ENCODE measurements at places on chromosomes 5 and 9. TPM values are rescaled to one million over a fixed set of nuclear protein-coding genes. Genes with fewer than 3 reads are reported as not detected.

The SERF1A gene
- 4.5 TPM for total RNA-seq

The TAF7 gene
- total RNA-seq: 64.8 TPM

The GOLM1 gene
- total RNA-seq: 2.7 TPM

The CFAP157 gene
- total RNA-seq: not detected

The MED10 gene
- total RNA-seq: 97.3 TPM

The RFX3 gene
- 9.2 TPM for total RNA-seq

The UBQLN1 gene
- 158 TPM for total RNA-seq

GRCh38 chr5:128304088-128304487 is 220.5 kb downstream of the SLC12A2 start:
- no peak for DNase-seq

DNA sequence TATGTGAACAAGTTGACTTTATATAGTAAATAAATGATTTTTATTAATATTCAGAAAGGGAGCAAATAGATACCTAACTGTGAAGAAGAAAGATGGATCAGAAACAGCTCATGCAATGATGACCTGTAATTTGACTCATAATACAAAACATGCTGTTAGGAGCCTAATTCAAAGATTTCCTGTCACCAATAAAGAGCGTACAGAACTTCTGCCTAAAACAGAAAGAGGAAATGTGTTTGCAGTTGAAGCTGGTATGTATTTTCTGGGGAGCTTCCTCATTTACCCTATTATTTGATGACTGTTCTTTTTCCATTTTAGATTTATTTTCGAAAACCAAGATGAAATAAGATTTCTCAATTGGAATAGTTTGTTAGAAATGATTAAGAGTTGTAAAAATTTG is 11.4 kb downstream of the YTHDC2 start:
- no peak for DNase-seq

GRCh38 chr5:55319491-55319890 is 11.7 kb downstream of the MTREX start:
- DNase-seq: no peak

- DNase-seq: no peak
Measured at GRCh38 chr5:80206282-80206681, 49.6 kb downstream of the SERINC5 start.

DNA sequence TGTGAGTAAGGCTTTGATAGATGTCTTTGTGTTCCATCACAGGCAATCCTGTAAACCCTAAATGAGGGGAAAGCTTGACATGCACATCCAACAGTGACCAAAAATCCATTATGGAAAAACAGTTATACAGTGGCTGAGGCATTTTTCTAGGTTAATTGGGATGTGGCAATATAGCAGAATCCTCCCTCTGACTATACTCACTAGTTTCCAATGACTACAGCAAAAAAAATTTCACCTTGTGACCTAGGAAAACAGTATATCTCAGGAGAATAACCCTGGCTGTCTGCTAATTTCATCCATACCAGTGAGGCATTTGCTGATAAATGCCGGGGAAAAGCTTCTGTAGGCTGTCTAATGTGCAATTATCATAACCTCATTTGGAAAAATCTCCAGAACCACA is 49.9 kb upstream of the SNCAIP start:
- no peak for DNase-seq

- no peak for DNase-seq
Measured at GRCh38 chr5:147287110-147287509, 52.3 kb downstream of the STK32A start.

GRCh38 chr5:112109331-112110007 is 309.6 kb downstream of the EPB41L4A start:
- no peak for DNase-seq

GRCh38 chr9:134942011-134942787 is 24.5 kb upstream of the FCN1 start:
- no peak for DNase-seq

GRCh38 chr9:88497224-88497623 is 37.8 kb upstream of the NXNL2 start:
- no peak for DNase-seq

DNA sequence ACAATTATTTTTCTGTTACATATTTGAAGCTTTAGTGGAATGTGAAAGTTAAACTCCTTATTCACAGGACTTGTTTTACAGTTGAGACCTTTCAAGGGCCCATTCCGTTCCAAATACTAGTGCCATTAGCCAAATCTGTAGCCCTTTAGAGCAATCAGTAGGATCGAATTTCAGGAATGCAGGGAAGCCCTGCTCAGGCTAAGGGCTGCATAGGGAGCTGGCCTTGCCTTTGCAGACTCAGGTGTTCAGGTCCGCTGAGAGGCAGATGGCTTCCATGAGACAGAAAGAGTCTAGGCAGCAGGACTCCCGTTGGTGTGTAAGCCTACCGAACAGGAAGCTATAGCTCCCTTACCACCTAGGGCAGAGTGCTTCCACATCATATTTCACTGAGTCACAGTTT is 150.1 kb upstream of the SLC27A6 start:
- DNase-seq: no peak

GRCh38 chr5:106397700-106398099 is 1273.0 kb downstream of the EFNA5 start:
- no peak for DNase-seq

DNA sequence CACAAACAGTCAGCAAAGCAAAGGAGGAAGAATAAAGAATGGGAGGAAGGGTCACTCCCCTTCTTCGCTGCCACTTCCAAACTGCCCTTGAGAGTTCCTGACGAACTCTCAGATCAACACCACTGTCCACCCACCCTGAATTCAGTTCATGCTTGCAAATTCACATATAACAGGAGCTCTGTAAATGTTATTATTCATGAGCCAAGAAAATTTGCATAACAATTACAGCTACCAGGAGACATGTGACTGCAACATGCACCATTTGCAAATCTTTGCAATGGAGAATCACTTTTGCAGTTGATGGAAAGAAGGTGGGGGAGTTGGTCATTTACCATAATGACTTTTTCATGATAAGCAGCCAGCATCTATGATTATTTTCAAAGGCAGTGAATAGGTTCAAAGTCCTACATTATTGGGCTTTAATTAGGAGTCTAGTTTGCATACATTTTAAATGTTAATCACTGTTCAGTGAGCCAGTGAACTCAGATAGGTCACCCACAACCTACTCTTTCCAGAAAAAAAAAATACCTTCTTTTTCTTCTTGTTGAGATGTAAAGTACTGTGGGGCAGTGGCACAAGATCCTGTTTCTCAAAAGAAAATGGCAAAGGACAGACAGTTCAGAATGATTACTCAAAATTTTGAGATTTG is 149.7 kb downstream of the CAAP1 start:
- no peak for DNase-seq

DNA sequence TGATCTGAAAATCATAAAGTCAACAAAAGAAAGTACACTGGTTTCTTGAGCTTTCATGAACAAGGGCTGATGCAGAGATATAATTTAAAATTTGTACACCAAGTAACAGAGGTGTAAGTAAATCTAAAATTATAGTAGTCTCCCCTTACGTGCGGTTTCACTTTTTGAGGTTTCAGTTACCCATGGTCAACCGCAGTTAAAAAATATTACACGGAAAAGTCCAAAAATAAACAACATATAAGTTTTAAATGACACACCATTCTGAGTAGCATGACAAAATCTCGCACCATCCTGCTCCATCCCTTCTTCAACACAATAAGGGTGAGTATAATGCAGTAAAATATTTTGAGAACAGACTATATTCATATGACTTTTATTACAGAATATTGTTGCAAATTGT is 54.4 kb downstream of the AUH start:
- no peak for DNase-seq

GRCh38 chr9:129391221-129391661 is 213.2 kb upstream of the IER5L start:
- DNase-seq: no peak

GRCh38 chr9:135712613-135713295 is 10.8 kb downstream of the KCNT1 start:
- no peak for DNase-seq

- no peak for DNase-seq
Measured at GRCh38 chr5:139079225-139079990, 118.8 kb downstream of the SIL1 start.

DNA sequence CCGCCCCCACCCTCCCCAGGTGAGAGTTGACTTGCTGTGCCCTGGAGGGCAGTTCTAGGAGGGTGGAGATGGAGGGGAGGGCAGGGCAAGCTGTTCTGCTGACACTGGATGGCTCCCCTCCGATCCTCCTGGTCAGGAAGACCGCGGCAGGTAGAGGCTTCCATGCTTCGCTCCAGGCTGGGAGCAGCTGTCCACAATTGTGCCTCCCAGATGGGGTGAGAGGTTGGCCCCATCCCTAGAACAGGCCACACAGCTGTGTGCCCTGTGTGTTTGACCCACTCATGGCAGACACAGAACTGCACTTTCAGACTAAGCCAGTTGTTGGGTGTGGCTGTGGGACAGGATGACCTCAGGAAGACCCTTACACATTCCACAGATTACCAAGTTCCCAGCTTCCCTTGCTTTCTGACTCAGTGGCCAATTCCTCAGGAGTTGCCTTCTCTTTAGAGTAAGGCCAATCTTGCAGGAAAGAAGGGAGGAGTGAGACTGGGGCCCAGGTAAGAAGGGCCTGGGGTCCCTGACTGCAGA is 72.1 kb upstream of the HSPA9 start:
- no peak for DNase-seq

DNA sequence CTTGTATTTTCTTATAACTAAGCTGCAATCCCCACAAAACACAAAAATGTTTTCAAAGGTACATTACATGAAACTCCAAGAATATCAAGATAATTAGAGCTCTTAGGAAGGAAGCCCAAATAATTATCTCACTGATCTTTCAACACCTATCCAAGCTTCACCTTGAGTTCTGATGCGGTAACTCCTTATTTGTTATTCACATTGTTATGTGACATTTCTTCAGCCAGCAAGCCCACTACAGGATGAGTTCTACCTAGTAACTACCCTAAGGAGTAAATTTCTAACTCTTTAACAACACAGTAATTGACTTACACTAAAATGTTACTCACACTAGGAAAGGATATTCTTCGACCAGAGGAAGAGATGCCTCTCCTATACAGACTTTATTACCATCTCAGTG is 9.9 kb downstream of the NR6A1 start:
- DNase-seq: no peak

GRCh38 chr9:114007991-114008666 is 70.0 kb downstream of the AMBP start:
- DNase-seq: no peak

GRCh38 chr9:16690628-16691027 is 179.8 kb downstream of the BNC2 start:
- DNase-seq: no peak

GRCh38 chr9:27304521-27304920 is 7.6 kb upstream of the EQTN start:
- no peak for DNase-seq

DNA sequence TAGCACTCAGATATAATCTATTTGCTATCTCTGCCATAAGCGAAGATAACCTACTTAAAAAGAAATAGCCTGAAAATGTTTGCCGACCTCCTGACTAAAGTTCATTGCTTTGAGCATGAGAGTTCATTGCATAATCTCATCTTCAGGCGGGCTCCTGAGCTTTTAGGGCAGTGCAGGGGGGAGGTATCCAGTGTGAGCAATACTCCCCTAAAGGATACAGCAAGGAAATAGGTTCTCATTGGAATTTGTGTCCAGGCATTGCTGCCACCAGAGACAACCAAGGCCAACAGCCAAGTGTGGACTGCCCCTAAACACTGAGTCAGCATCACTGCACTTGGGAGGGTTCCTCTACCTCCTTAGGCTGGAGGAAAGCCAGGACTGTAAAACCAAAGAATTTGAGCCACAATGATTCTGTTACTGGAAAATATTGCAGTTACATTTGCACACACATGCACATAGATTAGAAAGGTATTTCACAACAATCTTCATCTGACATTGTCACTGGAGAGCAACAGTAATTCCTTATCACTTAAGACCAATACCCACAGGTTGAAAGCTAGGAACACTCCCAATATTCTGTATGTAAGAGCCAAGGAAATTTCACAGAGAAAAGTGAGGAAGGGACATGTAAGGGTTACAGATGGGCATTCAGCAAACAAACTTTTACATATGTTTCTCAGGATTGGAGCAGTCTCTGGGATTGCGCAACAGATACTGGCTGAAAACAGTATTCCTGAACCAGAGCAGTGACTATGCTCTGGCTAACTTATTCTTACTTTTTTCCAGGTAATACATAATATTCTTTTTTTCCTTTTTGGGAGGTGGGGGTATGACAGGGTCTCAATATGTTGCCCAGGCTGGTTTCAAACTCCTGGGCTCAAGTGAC is 98.6 kb upstream of the TLE1 start:
- DNase-seq: no peak

DNA sequence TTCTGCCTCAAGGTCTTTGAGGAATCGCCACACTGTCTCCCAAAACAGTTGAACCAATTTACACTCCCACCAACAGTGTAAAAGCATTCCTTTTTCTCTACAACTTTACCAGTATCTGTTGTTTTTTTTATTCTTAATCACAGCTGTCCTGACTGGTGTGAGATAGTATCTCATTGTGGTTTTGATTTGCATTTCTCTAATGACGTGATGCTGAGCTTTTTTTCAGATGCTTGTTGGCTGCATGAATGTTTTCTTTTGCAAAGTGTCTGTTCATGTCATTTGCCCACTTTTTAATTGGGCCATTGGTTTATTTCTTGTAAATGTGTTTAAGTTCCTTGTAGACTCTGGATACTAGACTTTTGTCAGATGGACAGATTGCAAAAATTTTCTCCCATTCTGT is 400.0 kb downstream of the DEPDC1B start:
- no peak for DNase-seq

DNA sequence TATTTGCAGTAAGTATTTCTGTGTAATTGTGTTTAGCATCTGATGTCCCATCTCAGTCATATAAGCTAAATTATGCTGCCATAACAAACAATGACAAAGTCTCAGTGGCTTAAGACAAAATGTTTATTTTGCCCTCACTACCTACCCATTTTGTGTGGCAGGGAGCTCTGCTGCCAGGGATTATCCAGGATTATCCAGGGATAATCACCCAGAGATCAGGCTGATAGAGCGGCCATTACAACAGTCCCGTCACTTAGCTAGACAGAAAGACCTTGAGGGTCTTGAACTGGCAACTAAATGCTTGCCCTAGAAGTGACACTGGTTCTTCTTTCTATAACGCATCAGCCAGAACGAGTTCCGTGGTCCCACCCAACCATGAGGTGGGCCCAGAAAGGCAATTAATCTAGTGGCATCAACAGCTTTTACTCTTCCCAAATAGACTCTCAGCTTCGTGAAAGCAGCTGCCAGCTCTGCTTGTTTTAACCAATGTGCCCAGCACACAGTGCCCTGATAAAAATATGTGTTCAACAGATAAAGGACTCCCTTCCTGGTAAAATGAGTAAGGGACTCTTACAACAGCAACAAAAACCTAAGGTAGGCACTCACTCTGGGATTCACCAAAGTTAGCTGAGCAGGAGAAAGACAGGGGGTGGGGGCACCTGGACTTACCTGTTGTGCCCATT is 22.8 kb downstream of the CCDC69 start:
- DNase-seq: no peak

GRCh38 chr5:115439042-115439441 is 105.5 kb downstream of the FEM1C start:
- no peak for DNase-seq
